CD4-positive, alpha-beta T cell treated with Interleukin-4 for 1 hour (primary cell): ENCODE measurements at places on chromosomes 13 and 19.

GRCh38 chr13:76707360-76707759 lies 178.8 kb downstream of the KCTD12 start:
- no peak for DNase-seq

DNA sequence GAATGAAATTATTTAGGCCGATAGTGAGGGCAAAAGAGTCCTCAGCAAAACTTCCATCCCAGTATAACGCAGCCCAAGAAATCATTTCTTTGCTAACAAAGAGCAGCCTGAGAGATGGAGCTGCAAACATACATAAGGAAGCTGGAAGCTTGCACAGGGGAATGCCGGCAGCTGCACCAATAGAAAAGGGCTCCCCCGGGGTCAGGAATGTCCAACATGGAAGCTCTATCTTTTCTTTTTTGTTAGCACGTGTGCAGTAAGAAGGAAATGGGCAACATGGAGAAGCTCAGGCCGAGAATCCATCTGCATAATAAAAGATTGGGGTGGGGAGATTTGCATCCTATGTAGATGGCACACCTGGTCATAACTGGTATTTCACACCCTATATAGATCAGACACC lies 1363.5 kb upstream of the PCDH20 start:
- no peak for DNase-seq

DNA sequence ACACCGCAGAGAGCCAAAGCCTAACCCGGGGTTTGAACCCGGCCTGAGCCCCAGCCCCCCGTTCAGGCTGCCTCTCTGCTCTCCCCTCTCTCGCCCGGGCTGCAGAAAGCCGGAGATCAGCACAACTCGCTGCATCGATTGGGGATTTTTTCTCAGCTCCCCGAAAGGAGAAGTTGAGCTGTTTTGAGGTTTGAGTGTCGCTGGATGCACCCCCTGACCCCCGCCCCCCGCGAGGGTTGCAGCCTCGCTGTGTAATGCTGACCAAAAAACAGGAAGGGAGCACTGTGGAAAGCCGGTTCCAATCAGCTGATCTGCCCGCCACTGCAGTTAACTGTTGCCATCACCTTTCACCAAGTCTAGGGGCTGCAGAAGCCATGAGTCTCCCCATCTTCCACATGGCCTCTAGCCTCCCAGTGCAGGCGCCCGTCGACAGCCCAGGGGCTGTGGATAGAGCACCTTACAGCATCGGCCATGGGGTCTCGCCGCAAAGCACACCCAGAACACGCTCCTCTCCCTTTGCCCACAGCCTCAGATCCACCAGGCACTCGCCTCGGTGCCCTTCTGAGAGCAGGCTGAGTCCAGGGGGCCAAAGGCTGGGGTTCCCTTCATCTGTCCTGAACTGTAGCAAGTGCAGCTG lies 34.5 kb downstream of the MYO9B start:
- peak; percentile 81 for DNase-seq

DNA sequence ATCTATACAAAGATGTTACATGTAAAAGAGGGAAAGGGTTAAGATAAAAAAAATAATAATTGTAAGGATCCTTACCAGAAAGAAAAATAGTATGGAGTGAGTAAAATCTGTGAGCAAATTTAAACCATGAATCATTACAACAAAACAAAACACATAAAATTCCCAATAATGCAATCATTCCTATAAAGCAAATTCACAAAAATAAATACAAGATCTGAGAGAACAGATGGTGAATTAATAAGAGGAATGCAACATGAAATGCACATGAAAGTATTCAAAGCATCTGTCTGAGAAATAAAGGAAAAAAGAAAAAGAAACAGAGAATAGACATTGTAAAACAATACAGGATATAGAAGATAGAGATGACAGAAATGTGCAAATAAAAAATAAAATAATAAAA lies 681.5 kb upstream of the KLHL1 start:
- no peak for DNase-seq

- no peak for DNase-seq
Observed at GRCh38 chr19:58042495-58043340, 8.9 kb downstream of the ZSCAN1 start.

DNA sequence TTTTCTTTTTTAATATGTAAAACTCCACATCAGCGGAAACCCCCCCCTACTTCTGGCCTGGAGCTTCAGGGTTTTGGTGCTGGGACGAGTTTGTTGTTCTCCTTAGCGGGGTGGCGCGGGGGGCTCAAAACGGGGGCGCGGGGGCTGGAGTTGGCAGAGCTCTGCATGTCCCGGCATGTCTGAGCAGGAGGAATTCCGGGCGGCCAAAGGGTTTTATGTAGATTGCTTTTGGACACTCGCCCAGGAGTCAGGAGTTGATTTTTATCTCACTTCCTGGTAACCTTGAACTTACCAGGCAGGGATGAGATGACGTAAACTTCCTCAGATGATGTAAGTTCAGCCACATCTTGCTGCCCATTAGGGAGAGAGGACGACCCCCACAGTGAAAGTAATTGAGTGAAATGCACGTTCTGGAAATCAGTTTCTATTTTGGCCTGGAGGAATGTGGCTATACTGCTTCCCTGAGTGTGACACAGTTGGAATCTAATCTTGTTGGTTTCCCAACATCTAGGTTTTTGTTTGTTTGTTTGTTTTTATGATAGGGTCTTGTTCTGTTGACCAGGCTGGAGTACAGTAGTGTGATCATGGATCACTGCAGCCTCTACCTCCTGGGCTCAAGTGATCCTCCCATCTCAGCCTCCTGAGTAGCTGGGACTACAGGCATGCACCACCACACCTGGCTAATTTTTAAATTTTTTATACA lies 21.0 kb upstream of the GDF15 start:
- DNase-seq = no peak

- DNase-seq = no peak
Observed at GRCh38 chr13:30499338-30499737, 33.6 kb upstream of the HMGB1 start.
